ENCODE measurements at places on chromosomes 2 and 18. TPM values are rescaled to one million over a fixed set of nuclear protein-coding genes. Genes with fewer than 3 reads are reported as not detected.
A peak's percentile ranks its signal among the peaks of the same experiment; 100 is the strongest.

Gene TLX2
- total RNA-seq = 0.34 TPM

Gene RNF125
- total RNA-seq = 0.07 TPM

Gene SKA1
- 37.5 TPM for total RNA-seq

Gene SPDYA
- total RNA-seq = 0.12 TPM

Gene TACR1
- total RNA-seq = 0.25 TPM

Gene ACTG2
- total RNA-seq = 0.89 TPM

Gene FBXO36
- 2.5 TPM for total RNA-seq

Gene GFPT1
- total RNA-seq = 18.5 TPM

Gene BCL11A
- total RNA-seq = not detected

Gene UGT1A5
- not detected for total RNA-seq

Gene SCN1A
- total RNA-seq = not detected

Gene SLC38A11
- total RNA-seq = 0.62 TPM

Gene TRABD2A
- total RNA-seq = 3.7 TPM

Gene NEU2
- total RNA-seq = not detected

Gene SLC9A4
- not detected for total RNA-seq

Gene TXNDC2
- total RNA-seq = 1.6 TPM

DNA sequence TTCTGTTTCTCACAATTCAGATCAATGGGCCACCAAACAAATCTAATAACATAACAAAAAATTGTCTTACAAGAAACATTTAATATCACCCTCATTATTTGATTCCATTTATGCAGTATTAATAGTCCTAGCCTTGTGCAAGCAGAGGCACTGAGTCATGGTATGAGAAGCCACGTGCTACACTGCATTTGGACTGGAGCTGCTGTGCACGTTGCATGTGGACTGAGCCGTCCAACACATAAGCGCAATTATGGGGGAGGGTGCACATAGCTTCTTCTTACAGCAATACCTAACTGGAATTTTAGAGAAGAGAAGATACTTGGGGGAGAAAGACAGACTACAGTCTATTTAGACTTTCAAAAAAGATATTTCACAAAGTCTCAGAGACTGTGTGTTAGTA is 329.6 kb upstream of the ID2 start:
- DNase-seq = no peak

GRCh38 chr2:99451280-99451679 is 38.5 kb downstream of the REV1 start:
- DNase-seq = no peak

DNA sequence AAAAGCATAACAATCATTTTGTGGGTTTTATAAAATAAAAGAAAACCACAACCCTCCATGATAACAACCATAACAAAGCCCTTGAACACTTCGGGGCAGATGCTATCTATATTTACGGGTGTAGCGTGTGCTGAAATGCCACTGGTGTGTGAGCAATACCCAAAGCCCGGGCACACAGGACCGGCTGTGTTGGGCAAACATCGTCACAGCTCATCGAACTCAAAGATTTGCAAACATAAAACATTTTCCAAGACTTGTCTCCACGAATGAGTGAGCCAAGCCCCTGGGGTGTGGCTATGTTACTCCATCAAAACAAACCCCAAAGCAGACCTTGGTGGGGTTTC is 290.2 kb downstream of the LPIN1 start:
- DNase-seq = peak; percentile 32

- peak; percentile 75 for DNase-seq
Observed at GRCh38 chr2:96869281-96869821, 529 bp downstream of the SEMA4C start.

DNA sequence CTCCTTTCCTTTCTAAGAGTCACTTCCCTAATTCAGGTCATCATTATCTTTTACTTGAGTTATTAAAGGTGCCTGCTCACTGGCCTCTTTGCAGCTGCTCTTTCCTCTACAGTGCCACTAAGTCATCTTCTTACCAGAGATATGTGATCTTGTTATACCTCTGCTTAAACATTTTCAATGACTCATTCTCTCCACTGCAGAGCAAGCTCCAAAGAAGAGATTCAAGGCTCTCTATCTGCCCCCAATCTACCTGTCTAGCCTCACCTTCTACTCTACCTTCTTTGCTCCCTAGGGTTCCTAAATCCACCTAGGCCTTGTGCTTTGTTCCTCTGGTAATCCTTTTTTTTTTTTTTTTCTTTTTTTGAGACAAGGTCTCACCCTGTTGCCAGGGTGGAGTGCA is 3.1 kb downstream of the ARHGEF33 start:
- peak; percentile 16 for DNase-seq

GRCh38 chr2:237491515-237492118 is 4.6 kb downstream of the MLPH start:
- DNase-seq = no peak

- DNase-seq = peak; percentile 53
Observed at GRCh38 chr2:190781604-190782198, 98.9 kb upstream of the GLS start.

GRCh38 chr2:189367343-189367742 is 73.9 kb upstream of the WDR75 start:
- no peak for DNase-seq

GRCh38 chr18:35564795-35565453 is 16.6 kb upstream of the GALNT1 start:
- DNase-seq = no peak

GRCh38 chr2:29614295-29614830 is 307.0 kb downstream of the ALK start:
- no peak for DNase-seq

DNA sequence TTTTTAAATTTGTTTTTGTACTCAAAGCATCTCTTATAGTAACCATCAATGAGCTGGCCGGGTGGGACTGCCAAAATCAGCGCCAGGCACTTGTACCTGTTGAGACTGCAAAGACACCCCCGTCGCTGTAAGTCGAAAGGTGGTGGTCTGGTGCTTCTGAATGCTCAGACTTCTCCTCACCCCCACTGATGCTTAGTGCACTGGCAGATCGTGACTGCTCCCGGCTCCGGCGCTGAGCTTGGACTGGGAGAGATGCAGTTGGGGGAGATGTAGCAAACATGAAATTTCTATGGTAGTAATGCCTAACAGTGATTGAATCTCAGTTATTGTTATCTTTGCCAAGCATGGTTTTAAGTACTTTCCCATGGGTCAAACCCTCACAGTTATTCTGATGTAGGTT is 80.6 kb downstream of the RIF1 start:
- no peak for DNase-seq

DNA sequence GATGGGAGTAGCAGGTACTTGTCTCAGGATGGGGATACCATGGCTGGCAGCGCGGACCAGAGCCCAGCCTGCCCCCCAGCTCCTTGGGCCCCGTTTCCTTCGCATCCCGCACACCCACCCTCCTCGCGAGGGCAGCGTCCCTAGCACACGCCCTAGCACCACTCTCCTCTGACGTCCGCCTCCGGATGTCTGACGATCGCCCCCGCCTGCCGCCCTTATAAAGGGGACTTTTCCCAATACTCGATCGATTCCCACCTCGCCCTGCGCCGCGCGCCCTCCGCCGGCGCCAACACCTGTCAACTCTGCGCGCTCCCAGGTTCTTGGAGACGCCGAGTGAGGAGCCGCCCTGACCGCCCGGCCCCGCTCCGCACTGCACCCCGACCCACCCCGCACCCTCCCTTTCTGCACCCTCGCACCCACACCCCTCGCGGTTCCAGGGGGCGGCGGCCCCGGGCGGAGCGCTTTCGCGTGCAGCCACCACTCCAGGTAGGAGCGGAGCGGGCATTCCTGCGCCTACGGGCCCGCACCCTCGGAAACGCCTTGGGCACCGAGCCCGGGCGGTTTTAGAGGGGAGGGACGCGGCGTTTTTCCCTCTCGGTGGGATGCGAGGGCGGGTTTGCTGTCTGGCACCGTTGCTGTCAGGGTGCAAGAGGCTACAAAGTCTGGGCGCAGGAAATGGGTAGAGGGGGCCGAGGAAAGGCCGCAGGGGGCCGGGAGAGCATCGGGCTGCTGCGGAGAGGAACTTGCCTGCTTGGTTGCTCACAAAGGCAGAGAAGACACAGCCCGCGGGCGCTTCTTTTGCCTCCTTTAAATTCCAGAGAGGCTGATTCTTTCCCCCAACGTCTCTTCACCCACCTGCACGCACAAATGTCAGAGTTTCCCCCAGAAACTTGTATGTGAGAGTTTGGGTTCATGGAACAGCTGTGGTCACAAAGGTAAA is at the start of gene SLC5A7:
Gene SLC5A7 (plus strand): TSS at position 247 of the 940 bp plus-strand sequence. CDS start 1,632 bp downstream, outside the sequence.
- no peak for DNase-seq

GRCh38 chr18:12278215-12278671 is 24.1 kb downstream of the CIDEA start:
- DNase-seq = peak; percentile 36

- no peak for DNase-seq
Observed at GRCh38 chr2:144605231-144605840, 85.4 kb upstream of the ZEB2 start.

- peak; percentile 20 for DNase-seq
Observed at GRCh38 chr2:20781656-20782265, 41.1 kb downstream of the LDAH start.

GRCh38 chr2:163593982-163594381 is 141.8 kb downstream of the FIGN start:
- no peak for DNase-seq

DNA sequence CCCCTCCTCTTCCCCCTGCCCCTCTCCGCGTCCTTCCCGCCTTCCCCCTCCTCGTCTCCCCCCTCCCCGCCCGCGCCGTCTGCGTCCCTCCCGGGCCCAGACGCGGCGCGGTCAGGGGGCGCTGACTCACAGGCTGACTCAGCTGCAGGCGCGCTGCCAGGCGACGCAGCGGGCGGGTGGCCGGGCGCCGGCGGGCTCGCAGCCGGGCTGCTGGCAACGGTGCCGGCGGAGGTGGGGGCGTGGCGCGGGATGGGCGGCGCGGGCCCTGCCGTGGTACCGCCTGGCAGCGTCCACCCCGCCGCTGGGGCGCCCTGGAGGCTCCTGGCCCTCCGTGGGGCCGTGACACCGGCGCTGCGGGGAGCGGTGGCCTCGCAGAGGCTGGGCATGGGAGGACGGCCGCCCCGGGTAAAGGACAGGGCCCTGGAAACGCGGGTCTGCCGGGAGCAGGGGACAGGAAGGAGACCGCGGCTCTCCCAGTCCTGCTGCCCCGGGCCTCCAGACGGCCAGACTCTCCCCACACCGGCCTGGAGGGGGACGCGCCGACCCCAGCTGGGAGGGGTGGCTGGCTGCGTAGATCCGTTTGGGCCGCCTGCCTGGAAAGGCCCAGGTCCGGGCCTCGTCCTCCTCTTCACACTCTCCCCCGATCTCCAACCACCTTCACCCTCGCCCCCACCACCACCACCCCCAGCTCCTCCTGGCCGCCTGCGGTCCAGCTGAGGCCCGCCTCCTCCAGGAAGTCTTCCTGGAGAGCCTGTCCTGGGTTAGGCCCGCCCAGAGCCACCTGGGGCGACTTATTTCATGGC is 10.0 kb upstream of the PROC start:
- DNase-seq = peak; percentile 84

DNA sequence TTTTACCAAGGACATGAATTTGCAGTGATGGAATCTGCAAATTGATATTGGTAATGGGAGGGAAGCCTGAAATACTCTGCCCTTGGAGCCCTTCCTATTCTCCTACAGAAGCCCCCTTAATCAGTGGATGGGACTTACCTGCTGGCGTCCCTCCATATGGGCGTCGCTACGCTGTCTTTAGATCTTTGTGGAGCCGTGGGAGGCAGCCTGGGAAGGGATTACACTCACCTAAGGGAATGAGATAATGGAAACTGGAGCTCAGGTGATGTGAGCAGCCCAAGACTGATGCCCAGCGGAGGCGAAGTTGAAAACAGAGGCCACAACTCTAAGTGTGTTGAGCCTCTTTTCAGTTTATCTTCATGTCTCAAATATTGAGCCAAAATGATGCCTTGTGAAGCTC is 306.6 kb downstream of the MYCN start:
- DNase-seq = no peak

GRCh38 chr2:40360652-40361051 is 91.2 kb downstream of the SLC8A1 start:
- peak; percentile 78 for DNase-seq

- no peak for DNase-seq
Observed at GRCh38 chr2:106189325-106189724, 4.8 kb downstream of the UXS1 start.

Measured in M059J (cell line).